ENCODE measurements at places on chromosomes 16 and 17. TPM values are rescaled to one million over a fixed set of nuclear protein-coding genes. Genes with fewer than 3 reads are reported as not detected.

DNA sequence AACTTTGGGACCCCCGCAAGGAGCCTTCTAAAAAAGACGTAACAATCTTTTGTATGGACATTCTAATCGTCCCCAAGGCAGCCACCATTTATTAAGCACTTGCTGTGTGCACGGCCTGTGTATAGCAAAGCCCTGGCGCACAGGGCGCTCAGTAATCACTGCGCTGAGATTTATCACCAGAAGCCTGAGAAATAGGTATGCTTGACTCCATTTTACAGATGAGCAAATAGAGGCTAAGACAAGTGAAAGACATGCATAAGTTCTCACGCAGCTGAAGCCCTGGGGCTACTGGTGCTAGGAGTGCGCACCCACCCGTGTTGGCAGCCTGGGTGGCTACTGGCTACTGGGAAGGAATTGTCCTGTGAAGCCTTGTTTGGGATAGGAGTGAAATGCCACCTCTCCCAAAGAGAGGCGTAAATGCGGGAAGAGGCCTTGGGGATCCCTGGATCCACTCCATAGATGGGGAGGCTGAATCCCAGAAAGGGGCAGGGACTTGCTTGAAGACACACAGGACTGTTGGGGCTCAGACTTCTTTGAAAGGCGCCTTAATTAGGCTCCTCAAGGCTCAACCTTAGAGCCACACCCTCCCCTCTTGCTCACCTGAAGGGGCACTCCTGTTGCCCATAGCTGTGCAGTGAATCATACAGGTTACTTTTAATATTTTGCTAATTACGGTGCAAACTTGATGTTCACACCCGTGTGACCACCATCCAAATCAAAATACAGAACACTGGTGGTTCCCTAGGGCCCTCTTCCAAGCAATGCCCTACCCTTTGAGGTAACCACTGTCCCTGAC lies 634 bp upstream of the NATD1 start:
- peaks cover 32% of the 10 kb centered on the region for H3K4me1 ChIP-seq
- peak overlapping the region; percentile 56 for H3K4me3 ChIP-seq
- peak overlapping the region; percentile 76 for H3K27ac ChIP-seq
- DNase-seq: no peak

DNA sequence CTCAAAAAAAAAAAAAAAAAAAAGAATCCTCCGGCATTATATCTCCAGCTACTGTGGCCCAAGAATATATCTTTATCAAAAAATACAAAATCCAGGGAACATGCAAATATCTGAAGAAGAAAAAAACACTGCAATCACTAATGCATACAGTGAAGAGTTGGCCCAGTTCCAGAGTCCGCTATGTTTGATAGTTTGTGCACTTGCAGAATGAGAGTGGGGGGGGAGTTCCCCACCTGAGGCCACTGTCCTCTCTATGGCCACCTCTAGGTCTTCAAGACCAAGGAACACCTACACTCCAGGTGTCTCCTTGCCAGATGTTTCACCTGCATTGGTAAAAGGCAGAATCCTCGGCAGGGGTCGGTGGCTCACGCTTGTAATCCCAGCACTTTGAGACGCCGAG lies 4.0 kb downstream of the ZNF785 start:
- no peak overlapping the region for H3K27ac ChIP-seq
- no peak overlapping the region for H3K4me3 ChIP-seq
- peaks cover 14% of the 10 kb centered on the region for H3K36me3 ChIP-seq
- no peak for DNase-seq

- DNase-seq: no peak
- H3K27ac ChIP-seq: peak overlapping the region; percentile 25
- no peaks in the 10 kb centered on the region for H3K27me3 ChIP-seq
- peaks cover 58% of the 10 kb centered on the region for H3K4me1 ChIP-seq
- H3K36me3 ChIP-seq: no peaks in the 10 kb centered on the region
- H3K4me3 ChIP-seq: no peak overlapping the region
Measured at GRCh38 chr16:87956365-87957231, 5.4 kb downstream of the BANP start.

RNF112 gene
- total RNA-seq: 1.5 TPM

TLCD2 gene
- 10.8 TPM for total RNA-seq
